CD8-positive, alpha-beta T cell (primary cell): ENCODE measurements at places on chromosomes 1 and 21. TPM values are rescaled to one million over a fixed set of nuclear protein-coding genes. Genes with fewer than 3 reads are reported as not detected.
A peak's percentile ranks its signal among the peaks of the same experiment; 100 is the strongest.

DNA sequence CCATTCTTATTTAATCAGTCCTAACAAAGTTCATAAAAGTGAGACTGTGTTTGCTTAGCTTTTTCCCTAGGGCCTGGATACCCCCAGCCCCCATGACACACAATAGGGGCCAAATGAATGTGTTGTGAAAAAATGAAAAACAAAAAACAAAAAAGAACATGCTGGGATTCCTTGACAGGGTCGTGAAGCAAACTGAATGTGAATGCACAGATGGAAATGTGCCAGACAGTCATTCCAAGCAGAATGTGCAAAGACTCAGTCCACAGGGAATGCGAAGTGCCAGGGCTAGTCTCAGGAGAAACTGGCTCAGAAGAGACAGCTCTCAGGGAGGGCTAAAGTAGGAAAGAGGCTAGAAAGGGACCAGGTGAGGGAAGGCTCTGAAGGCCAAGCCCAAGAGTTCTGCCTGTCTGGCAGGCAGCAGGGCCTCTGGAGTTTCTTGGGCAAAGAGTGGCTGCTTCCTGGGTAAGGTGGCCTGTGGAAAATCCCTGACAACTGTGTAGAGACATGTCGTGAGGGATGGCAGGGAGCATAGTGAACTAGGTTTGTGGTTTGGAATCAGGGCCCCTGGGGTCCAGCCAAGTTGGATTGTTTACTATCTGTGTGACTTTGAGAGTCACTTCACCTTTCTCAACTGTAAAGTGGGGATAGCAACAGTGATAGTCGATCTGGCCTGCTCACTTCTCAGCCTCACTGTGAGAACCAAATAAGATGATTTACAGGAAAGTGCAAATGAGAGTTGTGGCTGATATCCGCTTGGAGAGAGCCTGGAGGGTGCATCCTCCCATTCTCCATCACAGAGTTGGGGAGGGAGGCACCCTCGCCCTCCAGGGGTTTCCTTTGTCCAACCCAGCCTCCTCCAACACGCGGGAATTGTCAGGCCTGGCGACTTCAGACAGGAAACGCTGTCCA, 1.2 kb upstream of the ADAM15 start:
- DNase-seq = no peak

GRCh38 chr1:22142315-22143064, 407 bp downstream of the WNT4 start:
- peak; percentile 27 for DNase-seq

DNA sequence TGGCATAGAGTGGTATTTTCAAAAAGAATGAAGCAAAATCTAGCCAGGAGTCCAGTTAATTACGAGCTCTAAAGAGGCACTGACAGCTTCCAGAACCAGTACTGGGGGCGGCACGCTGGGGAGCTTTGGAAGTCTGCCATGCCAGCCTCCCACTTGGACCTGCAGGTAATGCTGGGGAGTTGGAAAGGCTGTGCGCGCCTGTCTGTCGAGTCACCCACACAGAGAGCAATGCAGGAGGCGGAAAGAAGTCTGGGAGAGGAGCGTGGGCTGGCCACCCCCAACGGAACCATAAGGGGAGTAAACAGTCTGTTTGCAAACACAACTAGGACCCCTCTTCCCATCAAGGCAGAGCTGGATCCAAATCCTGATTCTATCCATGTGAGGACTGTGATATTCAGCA, 84.5 kb downstream of the BEND5 start:
- no peak for DNase-seq

- peak; percentile 45 for DNase-seq
Measured at GRCh38 chr1:231162297-231162969, 575 bp downstream of the TRIM67 start.

DNA sequence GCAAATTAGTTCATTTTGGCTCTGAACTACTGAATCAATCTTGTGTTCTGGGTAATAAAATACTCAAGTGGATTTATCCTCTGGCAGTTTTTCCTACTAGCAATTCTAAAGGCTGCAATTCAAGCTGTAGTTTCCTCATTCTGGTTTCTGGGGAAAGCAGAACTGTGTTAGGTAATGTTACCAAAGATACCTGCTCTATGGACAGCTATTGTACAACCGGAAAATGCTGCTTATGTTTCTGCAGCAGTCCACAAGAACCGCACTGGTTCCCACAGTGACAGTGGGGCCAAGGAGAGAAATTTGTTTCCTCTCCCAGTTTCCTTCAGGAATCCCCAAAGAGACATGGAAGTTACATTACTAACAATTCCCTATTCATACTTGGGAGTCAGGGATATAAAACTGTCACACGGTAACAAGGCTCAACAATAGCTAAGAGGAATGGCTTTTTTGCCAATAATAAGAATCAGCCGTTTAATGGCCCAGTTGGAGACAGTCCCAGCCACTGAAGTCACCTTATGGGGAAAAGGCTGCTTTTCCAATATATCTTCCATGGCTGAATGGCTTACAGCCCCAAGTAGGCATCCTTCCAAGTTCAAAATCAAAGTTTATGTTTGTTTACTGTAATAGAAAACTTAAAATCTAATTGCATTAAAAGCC, 52.6 kb downstream of the PCNX2 start:
- no peak for DNase-seq

DNA sequence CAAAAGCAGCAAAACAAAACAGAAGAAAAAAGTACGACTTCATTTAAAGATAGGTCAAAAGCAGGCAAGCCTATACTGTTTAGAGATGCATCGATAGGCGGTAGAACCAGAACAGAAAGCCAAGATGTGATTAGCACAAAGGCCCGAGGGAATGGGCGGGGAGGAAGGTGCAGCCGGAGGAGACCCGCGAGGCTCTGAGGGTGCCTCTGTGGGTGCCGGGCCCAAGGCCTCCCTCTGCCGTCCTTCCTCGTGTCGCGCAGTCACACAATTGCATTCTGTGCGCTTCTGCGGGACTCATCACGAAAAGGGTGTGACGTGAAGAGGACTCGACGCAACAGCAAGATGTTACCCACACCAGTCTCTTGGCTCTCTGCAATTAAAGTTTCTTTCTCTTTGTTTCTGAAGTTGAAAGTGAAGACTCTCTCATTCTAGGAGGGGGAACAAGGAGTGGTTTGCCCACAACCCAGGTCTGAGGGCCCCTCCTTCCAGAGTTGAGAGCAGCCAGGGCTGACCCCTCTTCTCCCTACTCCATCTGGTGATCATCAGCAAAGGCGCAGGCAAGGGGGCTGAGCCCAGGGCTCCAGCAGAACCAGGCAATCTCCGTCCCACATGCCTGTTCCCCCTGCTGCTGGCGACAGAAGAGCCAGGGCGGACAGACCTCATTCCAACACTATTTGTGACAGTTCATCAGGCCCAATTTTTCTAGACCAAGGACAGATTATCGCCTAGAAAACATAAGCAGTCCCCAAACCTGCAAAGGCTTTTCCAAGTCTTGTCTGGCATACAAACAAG, 41.0 kb downstream of the NPHP4 start:
- DNase-seq = no peak

GRCh38 chr1:14607295-14607694, 8.8 kb downstream of the KAZN start:
- no peak for DNase-seq

- no peak for DNase-seq
Measured at GRCh38 chr1:158024737-158025136, 31.3 kb downstream of the KIRREL1 start.

- DNase-seq = no peak
Measured at GRCh38 chr1:32925403-32926162, 24.4 kb upstream of the TMEM54 start.

DNA sequence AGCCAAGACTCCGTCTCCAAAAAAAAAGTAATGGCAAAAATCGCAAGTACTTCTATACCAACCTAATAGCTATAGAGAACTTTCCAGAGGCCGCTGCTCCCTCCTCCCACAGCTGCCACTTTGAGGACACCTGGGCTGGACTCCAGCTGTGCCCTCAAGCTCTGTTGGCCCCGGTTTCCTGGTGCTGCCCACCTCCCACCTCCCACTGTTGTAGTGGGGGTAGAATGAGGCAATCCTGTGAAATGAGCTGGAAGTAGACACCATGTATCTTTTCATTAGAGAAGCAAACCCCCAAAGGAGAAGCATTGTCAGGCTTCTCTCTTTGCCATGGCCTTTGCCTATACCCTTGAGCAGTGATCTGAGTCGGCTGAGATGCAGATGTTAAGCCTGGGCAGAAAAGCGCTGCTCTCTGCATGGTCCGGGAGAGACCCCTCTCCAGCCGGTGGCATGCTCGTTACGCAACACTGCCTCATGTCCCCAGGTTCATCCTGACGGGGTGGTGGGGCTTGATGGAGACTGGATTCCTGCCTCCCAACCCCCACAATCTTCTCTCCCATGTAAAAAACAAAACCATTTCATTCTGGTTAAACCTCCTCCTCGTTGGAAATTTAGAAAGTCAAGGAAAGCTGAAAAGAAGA, 39.7 kb downstream of the SIM2 start:
- no peak for DNase-seq

DNA sequence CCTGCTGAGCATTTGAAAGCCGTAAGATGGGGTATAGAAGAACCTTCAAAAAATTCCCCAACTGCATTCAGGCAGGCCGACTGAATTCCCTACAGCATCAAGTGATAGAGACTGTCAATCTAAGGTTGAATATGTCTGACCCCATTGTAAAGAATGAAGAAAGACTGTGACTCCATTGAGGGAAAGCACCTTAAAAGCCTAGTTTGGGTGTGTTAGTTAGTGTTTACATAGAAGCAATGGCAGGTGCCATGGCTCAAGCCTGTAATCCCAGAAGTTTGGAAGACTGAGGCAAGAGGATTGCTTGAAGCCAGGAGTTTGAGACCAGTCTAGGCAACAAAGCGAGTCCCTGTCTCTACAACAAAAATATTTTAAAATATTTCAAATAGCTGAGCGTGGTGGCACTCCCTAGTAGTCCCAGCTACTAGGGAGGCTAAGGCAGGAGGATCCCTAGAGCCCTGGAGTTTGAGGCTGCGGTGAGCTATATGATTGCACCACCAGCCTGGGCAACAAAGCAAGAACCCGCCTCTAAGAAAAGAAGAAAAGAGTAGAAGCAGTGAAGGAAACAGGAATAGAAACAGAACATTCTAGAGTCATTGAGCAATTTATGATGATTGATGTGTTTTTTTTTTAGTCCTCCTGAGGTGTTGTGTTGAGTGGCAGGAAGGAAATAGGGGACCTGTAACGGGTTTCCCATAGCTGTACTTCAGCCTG, 15.4 kb downstream of the POLR3GL start:
- DNase-seq = peak; percentile 65

DNA sequence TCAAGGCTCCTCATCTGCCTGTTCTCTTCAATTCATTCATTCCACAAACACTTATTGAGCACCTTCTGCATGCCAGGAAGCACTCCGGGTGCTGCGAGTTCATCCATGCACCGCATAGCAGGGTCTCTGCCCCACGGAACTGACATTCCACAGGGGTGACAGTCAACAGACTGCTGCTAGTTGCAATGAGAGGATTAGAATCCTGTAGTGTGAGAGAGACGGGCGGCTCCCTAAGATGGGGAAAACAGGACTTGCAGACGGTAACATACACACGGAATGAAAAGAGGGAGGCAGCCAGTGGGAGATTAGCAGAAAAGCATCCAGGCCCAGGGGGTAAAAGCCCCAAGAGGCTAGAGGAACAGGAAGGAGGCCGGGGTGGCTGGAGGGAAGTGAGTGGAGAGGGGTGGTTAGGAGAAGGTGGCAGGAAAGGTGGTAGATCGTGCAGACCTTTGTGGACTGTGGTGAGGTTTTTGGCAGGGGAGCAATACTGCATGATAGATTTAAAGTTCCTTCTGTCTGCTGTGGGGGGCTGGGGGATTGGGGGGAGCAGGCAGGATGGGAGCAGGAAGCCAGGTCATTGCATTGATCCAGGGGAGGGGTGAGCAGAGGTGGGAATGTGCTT, 6.6 kb downstream of the TNFRSF8 start:
- DNase-seq = no peak

DNA sequence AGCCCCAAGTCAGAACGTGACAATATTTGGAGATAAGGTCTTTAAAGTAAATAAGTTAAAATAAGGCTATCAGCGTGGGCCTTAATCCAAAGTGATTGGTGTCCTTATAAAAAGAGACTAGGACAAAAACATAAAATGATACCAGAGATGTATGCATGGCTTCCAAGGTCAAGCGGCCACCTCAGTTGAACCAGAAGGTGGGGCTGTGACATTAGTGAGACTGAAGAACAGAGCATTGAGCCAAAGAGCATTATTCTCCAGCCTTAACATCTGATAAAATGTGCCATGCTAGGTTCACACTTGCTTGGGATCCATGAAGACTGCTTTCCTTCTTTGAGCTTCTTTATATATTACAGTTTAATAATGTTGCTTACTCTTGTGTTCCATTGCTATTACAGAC, 554.6 kb downstream of the PLA2G4A start:
- no peak for DNase-seq

DNA sequence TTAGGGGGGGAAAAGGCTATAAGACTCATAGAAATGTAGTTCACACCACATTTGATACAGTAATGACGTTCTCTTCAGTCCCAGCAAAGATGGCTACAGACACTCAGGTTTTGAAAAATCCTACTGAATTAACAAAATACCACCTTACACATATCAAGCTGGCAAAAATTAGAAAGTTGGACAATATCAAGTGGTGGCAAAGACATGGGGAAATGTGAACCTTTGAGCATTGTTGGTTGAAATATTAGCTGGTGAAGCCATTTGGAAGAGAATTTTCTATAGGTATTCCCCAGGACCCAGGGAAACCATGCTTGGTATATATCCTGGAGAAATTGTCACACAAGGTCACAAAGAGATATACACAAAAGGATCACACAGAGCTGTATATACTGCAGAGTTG, 163.0 kb downstream of the ADSS2 start:
- no peak for DNase-seq

DNA sequence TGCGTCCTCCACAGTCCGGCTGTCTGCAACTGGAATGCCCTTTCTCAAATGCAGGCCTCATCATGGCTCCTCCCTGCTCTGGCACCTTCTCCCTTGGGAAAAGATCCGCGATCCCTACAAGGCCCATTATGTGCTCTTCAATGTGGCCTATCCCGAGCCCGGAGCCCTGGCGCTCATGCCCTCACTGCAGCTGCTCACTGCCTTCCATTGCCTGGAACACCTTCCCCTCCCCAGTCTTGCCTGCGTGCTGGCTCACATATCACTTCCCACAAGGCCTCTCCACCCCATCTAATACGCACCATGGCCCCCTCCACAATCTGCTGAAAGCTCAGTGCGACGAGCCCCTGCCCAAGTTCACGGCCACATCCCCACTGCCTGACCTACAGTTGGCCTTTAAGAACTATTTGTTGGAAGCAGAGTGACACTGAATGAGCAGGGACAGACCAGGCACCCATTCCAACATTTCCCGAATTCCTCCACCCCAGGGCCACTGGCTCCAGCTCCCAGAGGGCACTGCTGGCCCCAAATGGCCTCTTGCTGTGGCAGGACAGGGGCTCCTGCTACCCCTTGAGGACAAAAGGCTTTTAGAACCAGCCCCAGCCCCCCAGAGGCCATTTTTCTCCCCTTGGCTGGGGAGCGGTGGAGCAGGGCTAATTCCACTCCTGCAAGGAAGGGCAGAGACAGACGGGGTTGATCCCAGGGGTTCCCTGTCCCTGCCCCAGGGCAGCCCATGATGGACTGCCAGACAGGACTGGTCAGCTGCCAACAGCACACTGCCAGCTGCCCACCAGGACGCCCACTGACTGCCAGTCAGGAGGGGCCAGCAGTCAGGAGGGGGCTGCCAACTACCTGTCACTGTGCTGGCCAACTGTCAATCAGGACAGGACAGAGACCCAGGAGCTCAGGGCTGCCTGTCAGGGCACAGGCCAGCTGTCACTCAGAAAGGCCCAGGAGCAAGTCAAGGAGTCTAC, 64.8 kb downstream of the DHRS3 start:
- no peak for DNase-seq

Gene CASQ1
- total RNA-seq = not detected

Gene MYCL
- total RNA-seq = not detected

Gene ADGRL2
- not detected for total RNA-seq

Gene ST3GAL3
- 12.2 TPM for total RNA-seq

Gene TTLL7
- not detected for total RNA-seq

Gene DDR2
- total RNA-seq = 0.25 TPM

Gene TRIM45
- 0.08 TPM for total RNA-seq
